GM12891 (cell line): ENCODE measurements at places on chromosomes 2 and 18.

DNA sequence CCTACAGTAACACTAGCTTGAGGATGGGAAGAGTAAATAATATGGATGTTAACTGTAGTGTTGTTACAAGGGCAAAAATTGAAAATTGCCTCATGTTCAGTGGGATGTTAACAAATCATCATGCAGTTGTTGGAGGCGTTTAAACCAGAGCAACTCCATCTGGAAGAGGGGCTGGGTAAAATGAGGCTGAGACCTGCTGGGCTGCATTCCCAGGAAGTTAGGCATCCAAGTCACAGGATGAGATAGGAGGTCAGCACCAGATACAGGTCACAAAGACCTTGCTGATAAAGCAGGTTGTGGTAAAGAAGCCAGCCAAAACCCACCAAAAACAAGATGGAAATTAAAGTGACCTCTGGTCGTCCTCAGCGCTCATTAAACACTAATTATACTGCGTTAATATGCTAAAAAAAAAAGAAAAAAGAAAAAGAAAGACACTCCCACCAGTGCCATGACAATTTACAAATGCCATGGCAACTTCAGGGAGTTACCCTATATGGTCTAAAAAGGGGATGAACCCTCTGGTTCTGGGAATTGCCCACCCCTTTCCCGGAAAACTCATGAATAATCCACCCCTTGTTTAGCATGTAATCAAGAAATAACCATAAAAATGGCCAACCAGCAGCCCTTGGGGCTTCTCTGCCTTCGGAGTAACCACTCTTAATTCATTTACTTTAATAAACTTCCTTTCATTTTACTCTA lies 101.4 kb downstream of the MYO5B start:
- DNase-seq, result no peak

- DNase-seq, result no peak
These were observed 56.9 kb downstream of the LIMS1 start for GRCh38 chr2:108591163-108591562.

DNA sequence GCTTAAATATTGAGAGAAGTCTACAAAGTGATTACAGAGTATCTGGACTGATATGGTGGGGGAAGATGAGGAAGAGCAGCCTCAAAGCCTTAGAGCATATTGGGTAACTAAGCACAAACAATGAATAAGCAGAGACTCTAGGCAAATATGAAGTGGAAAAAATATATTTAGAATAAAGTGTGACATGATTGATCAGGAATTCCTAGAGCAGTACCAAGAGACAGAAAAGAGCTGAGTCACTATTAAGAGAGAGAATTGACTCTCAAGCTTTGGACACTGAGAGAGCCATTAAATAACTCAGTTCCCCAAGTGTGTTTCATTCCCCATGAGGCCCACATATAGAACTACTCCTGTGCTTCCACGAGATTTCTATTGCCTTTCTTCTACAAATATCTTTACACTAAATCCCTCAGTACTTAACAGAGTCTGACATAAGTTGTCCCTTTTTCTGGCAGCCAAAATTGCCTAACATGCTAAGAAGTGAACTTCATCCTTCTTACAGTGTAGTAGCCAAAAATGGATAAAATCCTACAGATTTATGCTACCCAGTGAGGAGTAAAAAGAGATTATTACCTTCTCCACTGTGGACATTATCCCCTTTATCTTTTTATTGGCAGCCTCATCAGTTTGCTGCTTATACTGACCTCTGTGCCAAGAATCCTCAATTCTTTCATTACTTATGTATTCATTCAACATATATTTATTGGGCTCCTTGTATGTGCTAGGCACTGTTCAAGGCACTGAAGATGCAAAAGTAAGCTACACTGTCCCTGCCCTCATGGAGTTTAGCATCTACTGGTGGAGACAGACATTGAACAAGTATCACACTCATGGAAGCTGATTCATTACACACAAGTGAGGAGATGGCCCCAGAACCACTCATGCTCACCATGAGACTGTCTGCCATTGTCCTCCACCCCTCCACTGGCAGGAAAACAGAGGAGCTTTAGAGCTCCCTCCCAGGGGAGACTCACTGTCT lies 45.4 kb downstream of the SLC40A1 start:
- DNase-seq, result no peak

DNA sequence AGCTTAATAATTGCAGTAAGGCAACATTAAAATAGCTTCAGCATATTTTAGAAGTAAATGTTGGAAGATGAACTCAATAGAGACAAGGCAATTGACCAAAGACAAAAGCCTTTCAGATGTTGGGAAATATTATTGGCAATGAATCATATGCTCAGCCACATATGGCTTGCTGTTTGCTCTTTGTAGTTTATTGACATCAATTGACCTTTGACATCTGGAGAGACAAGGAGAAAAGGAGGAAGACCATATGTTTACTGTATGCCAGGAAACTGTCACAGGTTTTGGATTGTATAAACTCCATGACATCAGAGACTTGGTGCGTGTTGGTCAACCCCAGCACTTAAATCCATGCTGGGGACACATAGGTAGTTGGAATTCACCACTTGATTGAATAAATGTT lies 60.6 kb upstream of the SLC16A14 start:
- DNase-seq, result no peak

GRCh38 chr2:120661551-120661950 lies 74.1 kb upstream of the GLI2 start:
- no peak for DNase-seq

DNA sequence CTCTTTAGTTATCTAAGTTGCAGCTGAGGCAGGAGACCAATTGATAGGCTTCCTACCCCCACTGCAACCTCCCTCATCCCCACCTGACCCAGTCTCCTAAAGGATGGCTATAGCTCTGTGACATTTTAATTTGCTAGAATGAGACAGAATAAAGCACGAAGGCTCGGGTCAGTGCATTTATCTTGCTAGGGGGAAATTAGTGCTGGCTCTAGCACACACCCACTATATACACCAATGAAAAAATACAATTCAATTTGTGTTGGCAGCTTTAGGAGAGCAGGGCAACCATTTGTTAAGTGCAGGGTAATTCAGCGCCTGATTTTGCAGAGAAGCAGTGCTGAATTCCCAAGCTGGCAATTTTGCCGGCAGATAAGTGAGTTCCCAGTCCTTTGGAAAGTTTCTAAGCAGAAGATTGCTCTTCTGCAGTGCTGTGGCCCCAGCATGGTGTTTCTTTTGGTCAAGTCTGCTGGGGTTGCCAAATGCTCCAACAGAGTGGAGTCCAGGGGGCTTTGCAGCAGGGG lies 346.0 kb downstream of the ALK start:
- DNase-seq, result no peak

GRCh38 chr2:46239847-46240181 lies 57.4 kb upstream of the EPAS1 start:
- DNase-seq, result no peak

DNA sequence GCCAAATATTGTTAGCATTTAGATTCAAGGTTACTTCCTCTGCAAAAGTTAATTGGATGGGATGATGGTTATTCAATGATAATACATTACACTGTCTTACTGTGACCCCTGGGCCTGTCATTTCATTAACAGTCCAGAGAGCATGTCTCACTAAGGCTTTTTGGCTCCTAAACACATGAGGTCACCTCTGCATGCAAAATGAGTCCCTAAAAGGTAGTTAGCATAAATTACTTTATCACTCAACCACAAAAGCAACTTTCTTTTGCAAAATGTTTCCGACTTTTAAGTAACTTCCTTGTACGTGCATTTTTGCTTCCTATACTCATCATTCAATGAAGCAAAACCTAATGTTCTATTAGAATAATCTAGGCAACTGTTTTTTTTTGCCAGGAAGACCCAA lies 16.8 kb upstream of the AGFG1 start:
- DNase-seq, result no peak

- no peak for DNase-seq
These were observed 16.8 kb upstream of the ANKRD53 start for GRCh38 chr2:70961648-70961994.

DNA sequence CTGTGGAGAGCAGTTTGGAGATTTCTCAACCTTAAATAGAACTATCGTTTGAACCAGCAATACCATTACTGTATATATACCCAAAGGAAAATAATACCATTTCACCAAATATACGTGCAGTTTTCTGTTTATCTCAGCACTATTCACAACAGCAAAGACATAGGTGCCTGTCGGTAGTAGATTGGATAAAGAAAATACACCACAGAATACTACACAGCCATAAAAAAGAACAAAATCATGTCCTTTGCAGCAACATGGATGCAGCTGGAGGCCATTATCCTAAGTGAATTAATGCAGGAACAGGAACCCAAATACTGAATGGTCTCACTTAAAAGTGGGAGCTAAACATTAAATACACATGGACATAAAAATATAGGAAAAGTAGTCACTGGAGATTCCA lies 81.3 kb downstream of the SMCHD1 start:
- no peak for DNase-seq
